Non-pigmented ciliary epithelial cell (primary cell): ENCODE measurements at places on chromosomes 12 and 14.
A peak's percentile ranks its signal among the peaks of the same experiment; 100 is the strongest.

DNA sequence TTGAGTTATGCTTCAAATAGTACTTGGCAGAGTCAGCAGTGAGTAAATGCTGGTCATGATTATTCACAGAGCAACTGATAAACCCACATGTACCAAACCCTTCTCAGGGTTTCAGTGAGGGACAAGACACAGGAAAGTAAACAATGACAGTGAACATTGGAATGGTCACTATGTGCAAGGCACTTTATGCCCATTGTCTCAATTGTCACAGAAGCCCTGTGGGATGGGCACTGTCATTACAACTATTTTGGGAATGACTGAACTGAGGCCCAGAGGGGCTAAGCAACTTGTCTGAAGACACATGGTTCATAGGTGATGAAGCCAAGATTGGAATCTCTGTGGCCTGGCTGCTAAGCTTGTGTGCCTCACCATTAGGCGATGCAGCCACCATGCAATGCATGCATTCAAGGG lies 238.5 kb downstream of the RBM19 start:
- no peak for DNase-seq

DNA sequence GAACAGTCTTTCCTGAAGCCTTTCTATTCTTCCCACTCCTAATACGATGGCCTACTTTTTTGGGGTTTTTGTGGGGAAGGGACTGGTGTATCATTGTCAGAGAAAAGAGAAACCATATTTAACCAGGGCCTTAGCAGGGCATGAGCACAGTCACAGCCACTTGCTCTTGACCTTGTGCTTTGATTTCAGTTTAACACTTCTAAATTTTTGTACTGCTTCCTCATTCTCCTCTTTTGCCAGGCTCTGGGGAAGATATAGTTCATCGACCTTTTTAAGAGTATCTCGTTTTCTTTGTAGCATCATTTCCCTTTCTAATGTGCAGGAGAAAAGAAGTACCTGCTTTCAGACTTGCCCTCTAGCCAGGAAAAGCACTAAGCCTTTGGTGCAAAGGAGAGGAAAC lies 2.2 kb downstream of the ZBTB1 start:
- DNase-seq, result no peak

DNA sequence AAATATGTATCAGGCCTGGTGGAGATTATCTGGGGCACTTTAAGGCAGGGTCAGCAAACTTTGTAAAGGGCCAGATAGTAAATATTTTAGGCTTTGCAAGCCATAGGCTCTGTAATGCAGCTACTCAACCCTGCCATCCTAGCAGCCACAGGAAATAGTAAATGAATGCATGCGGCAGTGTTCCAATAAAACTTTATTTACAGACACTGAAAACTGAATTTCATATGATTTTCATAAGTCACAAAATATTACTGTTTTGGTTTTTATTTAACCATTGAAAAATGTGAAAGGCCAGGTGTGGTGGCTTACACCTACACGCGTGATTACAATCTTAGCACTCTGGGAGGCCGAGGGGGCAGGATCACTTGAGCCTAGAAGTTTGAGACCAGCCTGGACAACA lies 3.2 kb upstream of the CAMKK2 start:
- no peak for DNase-seq

GRCh38 chr14:74089251-74090020 lies 4.7 kb downstream of the LIN52 start:
- DNase-seq, result no peak

GRCh38 chr12:132275110-132275531 lies 54.3 kb downstream of the GALNT9 start:
- DNase-seq, result no peak

GRCh38 chr12:15608941-15609340 lies 180.2 kb downstream of the EPS8 start:
- no peak for DNase-seq

GRCh38 chr14:59352961-59353360 lies 112.2 kb downstream of the GPR135 start:
- no peak for DNase-seq

DNA sequence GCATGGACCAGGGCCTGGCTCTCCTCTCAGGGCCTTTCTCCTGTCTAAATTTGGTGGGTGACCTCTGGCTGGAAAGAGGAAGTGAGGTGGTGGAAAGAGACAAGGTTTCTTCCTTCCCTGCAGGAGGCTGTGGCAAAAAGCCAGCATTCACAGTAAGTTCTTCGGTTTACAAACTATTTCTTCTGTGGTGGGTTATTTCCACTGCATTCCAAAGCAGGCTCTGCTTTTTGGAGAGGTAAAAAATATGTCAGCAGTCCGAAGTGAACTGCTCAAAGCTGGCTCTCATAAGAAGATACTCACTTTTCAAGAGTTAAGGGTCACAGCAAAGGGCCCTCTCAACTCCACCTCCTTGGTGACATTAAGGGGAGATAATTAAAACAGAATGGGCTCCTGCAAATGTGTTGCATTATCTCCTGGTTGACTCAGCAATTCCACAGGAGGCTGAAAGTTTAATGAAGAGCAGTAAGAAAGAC lies 48.9 kb upstream of the POC1B start:
- DNase-seq, result peak; percentile 58

DNA sequence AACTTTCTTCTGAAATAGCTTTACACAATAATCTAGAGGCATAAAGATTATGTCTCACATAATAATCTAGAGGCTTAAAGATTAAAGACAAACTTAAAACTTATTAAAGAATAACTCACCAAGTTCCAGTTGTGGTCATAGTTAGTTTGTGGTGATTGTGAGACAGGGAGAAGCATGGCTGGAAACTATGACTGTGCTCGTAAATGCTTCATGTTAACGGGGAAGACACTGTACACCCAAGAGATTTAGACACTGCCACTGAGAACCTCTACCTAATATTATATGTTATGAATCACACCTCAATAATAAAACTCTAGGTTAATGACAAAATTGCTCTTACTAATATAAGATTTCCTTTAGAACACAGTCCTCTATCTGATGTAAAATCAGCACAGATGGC lies 541.6 kb downstream of the TMEM121 start:
- DNase-seq, result no peak

- no peak for DNase-seq
Observed at GRCh38 chr12:2610358-2610757, 184.4 kb upstream of the FKBP4 start.

GRCh38 chr12:32949815-32950214 lies 53.2 kb upstream of the PKP2 start:
- DNase-seq, result no peak

DNA sequence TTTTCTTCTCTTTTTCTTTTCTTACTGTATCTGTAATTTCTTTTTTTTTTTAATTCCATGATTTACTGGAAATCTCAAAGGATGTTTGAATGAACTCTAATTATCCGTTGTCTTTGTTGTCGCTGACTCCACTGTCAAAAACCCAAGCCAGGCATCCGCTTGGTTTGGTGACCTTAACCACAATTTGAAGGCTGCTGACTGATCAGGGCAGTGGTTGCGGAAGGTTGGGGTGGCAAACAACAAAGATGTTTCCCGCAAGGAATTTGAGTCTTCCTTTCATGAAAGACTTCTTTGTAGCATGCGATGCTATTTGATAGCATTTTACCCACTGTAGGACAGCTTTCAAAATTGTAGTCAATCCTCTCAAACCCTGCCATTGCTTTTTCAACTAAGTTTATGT lies 1013.8 kb downstream of the DIO2 start:
- no peak for DNase-seq

GRCh38 chr14:90058876-90059458 lies 2.8 kb upstream of the KCNK13 start:
- no peak for DNase-seq
